ENCODE measurements at places on chromosomes 7 and 10.

DNA sequence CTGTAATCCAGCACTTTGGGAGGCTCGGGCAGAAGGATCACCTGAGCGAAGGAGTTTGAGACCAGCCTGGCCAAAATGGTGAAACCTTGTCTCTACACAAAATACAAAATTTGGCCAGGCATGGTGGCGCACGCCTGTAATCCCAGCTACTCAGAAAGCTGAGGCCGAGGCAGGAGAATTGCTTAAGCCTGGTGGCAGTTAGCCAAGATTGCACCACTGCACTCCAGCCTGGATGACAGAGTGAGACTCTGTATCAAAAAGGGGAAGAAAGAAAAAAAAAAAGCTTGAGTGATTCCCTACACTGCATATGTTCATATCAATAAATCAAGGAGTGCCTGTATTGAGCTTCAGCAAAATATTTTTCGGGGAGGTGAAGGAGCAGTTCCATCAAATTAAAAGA lies 45.8 kb upstream of the SRRM3 start:
- DNase-seq = peak; percentile 27

- no peak for DNase-seq
These were observed 207.0 kb upstream of the PRKCQ start for GRCh38 chr10:6787091-6787490.

DNA sequence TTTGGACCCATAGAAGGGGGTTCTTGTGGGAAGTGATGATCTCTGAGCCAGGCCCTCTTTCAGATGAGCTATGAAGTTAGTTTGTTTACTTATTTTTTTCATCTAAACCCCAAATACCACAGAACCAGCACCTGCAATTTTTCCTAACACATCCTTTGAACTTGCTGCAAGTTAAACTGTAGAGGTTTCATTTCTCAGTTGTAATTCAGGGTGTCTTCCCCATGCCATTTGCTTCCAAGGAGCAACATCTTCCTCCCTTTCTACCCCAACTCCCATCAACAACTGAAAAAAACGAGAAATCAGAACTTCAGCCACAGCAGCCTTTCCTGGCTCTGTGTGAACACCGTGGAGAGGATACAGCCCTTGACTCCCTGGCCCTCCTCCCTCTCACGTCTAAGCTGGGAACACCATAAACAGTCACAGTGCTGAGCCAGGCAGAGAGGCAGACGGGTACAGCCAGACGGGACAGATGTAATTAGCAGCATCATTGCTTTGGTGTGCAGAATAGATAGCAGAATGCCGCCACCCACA lies 63.6 kb downstream of the RGS10 start:
- DNase-seq = no peak

- DNase-seq = peak; percentile 52
These were observed 264.2 kb downstream of the HPSE2 start for GRCh38 chr10:98971464-98971863.

- no peak for DNase-seq
These were observed 60.8 kb downstream of the DLG5 start for GRCh38 chr10:77865580-77866324.

GRCh38 chr10:131892806-131893675 lies 7.8 kb upstream of the PPP2R2D start:
- peak; percentile 30 for DNase-seq

GRCh38 chr7:41501006-41501405 lies 201.9 kb downstream of the INHBA start:
- DNase-seq = no peak
